ENCODE measurements at places on chromosomes 6 and 20. TPM values are rescaled to one million over a fixed set of nuclear protein-coding genes. Genes with fewer than 3 reads are reported as not detected.

The SAYSD1 gene
- 14.1 TPM for total RNA-seq

The KCNK5 gene
- 3.1 TPM for total RNA-seq

The BNIP5 gene
- total RNA-seq = not detected

The SLC24A3 gene
- not detected for total RNA-seq

The OOEP gene
- 0.24 TPM for total RNA-seq

The NHLRC1 gene
- total RNA-seq = 0.55 TPM

The SMOC2 gene
- total RNA-seq = not detected

The ULBP3 gene
- 1.8 TPM for total RNA-seq

The CRISP2 gene
- not detected for total RNA-seq

The IL17A gene
- not detected for total RNA-seq

The PHACTR3 gene
- not detected for total RNA-seq

The GNAS-AS1 gene
- 1.7 TPM for total RNA-seq

The PPIL6 gene
- not detected for total RNA-seq

The NELFCD gene
- 65.6 TPM for total RNA-seq

The PLN gene
- total RNA-seq = not detected

The TRIM26 gene
- total RNA-seq = 61.4 TPM

The KCNQ2 gene
- not detected for total RNA-seq

The CST3 gene
- 0.48 TPM for total RNA-seq

The KLHDC3 gene
- total RNA-seq = 64.1 TPM

The FABP7 gene
- not detected for total RNA-seq
